Putamen (tissue), 1 donor: ENCODE measurements at places on chromosomes 4 and X.

DNA sequence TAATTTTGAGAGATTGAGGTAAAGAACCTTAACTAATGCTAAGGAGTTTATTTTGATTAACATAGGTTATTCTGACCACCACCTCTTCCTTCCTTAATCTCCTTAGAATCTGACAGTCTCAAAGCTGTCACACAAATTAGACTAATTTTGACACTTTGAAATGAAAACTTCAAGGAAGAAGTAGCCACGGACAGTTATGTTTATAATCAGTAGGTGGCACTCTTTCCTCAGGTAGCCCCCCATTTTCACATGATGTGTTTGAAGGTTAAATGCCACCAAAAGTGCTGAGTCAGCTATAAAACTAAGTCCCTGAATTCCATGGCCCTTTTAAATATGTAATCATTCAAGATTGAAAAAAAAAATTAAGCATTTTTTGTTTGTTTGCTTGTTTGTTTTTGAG is 22.4 kb downstream of the TMEM33 start:
- no peak for DNase-seq

- peak; percentile 82 for DNase-seq
Measured at GRCh38 chr4:176320340-176320975, 692 bp downstream of the SPCS3 start.

- no peak for DNase-seq
Measured at GRCh38 chr4:306551-306961, 1.3 kb upstream of the ZNF732 start.

DNA sequence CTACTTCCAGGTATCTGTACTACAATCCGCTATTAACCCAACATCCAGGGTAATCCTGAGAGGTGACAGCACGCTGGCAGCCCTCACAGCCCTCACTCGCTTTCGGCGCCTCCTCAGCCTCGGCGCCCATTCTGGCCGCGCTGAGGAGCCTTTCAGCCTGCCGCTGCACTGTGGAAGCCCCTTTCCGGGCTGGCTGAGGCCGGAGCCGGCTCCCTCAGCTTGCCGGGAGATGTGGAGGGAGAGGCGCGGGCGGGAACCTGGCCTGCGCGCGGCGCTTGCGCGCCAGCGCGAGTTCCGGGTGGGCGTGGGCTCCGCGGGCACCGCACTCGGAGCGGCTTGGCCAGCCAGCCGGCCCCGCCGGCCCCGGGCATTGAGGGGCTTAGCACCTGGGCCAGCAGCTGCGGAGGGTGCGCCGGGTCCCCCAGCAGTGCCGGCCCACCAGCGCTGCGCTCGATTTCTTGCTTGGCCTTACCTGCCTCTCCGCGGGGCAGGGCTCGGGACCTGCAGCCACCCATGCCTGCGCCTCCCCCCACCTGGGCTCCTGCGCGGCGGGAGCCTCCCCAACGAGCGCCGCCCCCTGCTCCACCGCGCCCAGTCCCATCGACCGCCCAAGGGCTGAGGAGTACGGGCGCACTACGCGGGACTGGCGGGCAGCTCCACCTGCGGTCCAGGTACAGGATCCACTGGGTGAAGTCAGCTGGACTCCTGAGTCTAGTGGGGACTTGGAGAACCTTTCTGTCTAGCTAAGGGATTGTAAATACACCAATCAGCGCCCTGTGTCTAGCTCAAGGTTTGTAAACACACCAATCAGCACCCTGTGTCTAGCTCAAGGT is 87.3 kb downstream of the PRSS12 start:
- no peak for DNase-seq

DNA sequence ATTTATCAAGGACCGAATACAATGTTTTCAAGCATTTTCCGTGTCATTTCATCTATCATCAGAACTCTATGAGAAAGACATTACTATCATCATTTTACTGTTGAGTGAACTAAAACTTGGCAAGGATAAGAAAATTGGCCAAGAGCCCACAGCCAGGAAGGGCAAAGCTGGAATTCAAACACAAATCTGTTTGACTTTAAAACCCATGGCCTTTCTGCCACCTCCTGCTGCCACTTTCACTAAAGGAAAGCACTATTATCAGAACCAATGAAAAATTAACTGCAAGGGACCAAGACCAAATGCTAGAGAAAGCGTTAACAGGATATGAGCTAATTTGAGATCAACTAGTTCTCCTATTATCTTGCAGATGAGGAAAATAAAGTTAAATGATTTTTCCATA is 2759.2 kb downstream of the ARAP2 start:
- DNase-seq: no peak

DNA sequence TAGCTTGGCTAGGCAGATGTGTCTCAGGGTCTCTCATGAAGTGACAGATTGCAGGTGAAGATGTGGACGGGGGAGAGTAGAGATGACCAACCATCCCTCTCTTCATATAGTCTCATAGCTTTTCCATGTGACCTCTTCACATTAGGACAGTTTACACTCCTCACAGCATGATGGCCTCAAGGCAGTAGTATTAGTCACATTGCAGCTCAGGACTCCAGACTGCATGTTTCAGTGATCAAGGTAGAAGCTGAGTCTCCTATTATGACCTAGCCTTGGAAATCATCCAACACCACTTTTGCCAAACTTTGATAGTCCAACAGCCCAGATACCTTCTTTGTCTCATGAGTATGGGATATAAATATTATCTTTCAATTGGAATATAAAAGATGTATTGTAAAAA is 147.7 kb downstream of the GASK1B start:
- DNase-seq: no peak

- DNase-seq: no peak
Measured at GRCh38 chr4:8053688-8054449, 104.7 kb downstream of the ABLIM2 start.

GRCh38 chr4:57075367-57075766 is 34.8 kb downstream of the IGFBP7 start:
- no peak for DNase-seq

- DNase-seq: no peak
Measured at GRCh38 chrX:9786798-9787635, 788 bp downstream of the SHROOM2 start.

DNA sequence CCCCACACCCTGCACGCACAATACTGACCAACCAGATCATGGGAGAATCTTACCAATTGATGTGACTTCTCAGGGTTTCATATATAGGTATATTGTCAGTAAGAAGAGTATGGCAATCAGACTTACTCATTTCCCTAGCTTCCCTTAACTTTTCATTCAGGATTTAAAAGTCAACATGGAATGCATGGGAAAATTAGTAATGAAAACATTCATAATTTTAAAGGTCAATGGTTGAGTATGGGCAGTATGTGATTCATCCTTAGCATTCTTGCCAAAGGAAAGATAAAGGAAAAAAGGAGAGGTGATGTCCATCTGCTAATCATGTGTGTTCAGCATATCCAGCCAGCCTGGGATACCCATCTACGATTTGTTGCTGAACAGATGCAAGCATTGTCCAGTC is 4.0 kb downstream of the DIPK2B start:
- DNase-seq: no peak

- DNase-seq: no peak
Measured at GRCh38 chr4:35604724-35605123, 639.6 kb downstream of the ARAP2 start.

- DNase-seq: no peak
Measured at GRCh38 chr4:100016191-100016590, 66.1 kb upstream of the H2AZ1 start.

DNA sequence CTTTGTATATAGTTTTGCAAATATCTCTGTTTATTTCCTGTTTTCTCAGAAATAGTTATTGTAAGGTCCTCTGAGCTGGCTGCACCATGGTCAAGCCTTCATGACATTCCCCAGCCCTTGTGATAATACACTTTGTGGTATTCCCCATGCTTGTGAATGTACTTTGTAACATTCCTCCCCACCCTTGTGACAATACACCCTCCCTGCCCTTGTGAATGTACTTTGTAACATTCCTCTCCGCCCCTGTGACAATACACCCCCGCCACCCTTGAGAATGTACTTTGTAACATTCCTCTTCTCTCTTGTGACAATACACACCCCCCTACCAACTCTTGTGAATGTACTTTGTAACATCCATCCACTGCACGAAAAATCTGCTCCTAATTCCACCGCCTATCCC is 530.7 kb downstream of the CENPC start:
- DNase-seq: no peak

GRCh38 chr4:120005527-120005926 is 61.1 kb downstream of the MAD2L1 start:
- no peak for DNase-seq

- DNase-seq: no peak
Measured at GRCh38 chr4:39825741-39826231, 127.8 kb downstream of the UBE2K start.

DNA sequence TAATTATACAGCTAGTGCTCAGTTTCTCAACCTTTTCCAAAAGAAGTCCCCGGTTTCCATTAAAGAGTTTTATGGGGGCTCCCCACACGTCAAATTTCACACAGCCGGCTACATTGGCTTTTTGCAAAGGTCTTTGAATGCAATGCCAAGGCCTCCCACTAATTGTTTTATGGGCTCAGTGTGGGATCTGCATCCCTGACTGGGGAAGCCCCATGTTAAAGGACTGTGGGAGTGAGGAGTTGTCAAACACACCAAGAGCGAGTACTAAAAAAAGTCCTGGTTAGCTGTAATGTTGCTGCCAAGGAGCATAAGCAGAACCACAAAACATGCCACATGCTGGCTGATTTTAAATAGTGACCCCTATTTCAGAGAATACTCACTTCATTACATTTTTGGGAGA is 162.6 kb downstream of the BMPR1B start:
- DNase-seq: no peak

DNA sequence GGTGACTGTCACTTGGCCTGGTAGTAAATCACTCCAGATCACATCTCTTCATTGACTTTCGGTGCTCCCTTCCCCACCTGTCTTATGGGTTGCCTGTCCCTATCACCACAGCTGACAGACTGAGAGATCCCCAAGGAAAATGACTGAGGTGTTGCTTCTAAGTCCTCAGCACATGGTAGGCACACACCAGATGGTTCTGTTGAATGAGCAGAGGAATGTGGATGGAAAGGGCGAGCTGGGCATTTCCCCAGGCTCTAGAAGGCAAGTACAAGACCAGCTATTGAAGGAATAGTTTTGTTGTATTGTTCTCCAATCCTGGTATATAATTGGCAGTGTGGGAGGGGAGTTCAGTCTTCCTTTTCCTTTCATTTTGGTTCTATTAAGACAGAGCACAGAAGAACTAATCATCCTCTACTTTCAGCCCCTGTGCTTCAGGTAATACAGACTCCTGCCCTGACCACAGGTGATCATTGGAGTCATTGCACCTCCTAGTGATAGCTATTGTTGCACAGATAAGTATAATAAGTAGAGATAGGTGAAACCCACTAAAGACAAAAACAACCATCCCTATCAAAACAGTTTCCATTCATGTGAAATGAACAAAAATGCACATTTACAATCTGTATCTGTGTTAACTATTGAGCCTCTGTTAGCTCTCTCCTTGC is 158.6 kb downstream of the TRAM1L1 start:
- DNase-seq: no peak

DNA sequence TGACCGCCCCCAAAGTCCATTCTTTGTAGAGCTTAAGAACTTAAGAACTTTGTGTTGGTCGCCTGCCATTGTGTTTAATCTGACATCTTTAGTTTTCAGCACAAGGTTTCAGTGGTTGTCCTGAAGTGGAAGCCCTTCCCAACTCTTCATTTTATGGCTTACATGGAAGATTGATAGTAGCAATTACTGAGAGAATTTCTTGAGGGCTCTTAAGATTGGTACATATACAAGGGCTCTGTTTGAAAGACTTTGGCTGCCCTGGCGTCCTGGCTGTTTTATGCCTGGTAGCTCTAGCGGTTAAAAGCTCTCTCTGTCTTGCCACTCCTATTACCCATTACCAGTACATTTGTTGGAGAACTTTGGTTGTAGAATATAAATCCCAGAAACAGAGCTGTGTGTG is 75.0 kb downstream of the KDM6A start:
- no peak for DNase-seq

- DNase-seq: no peak
Measured at GRCh38 chrX:30893206-30893605, 4.2 kb upstream of the TAB3 start.

- peak; percentile 11 for DNase-seq
Measured at GRCh38 chr4:82201805-82202641, 171.8 kb downstream of the HNRNPD start.

DNA sequence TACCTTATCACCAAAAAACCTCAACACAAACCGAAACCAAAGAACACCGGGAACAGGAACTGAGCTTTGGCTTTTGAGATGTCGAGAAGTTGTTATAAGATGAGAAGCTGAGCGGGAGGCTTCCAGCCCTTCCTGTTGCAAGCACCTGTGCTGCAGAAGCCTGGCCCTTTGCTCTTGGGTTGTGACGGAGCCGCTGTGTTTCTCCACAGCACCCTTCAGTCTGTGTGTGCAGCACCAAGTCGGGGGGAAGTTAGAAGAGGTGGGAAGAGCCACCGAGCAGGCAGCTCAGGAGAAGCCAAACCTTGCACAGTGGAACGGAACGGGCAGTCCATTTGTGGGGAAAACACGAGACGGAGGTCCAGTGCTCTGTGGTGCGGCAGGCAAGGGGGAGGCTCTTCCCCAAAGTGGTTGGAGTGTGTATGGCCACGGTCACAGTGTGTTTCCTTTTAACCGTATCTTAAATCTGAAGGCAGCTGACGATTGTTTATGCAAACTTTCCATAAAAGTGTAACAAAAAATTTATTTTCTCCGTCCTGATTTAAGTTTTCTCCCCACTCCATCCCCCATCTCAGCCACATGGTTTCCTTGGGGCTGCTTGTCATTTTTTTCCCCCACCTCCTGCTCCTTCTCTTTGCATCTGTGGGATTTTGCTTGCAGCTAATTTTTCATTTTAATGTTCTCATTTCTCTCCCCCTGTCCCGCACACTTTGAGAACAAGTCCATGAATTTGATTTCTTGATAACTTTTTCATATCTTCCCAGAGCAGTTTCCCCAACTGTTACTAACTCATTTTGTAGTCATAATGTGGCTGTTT is 123.7 kb downstream of the STOX2 start:
- DNase-seq: no peak

DNA sequence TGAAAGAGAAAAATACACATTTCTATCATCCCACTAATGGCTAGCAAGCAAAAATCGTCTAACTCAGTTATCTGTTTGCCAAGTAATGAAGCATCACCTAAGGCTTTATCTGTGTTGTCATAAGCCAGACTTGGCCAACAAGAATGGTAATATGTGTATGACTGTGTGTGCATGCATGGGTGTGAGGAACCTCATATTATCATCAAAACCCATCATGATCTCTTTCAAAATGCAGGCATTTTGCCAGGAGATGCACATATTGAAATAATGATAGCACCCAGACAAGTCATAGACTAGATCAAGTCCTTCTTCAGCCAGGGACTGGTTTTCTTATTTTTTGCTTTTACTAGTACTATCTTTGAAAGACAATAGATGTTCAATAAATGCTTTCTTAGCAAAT is 172.5 kb upstream of the FMR1 start:
- DNase-seq: no peak
